ENCODE measurements at places on chromosomes 1 and 21.

GRCh38 chr21:45891388-45892155, 90.0 kb upstream of the COL6A1 start:
- no peak for DNase-seq

DNA sequence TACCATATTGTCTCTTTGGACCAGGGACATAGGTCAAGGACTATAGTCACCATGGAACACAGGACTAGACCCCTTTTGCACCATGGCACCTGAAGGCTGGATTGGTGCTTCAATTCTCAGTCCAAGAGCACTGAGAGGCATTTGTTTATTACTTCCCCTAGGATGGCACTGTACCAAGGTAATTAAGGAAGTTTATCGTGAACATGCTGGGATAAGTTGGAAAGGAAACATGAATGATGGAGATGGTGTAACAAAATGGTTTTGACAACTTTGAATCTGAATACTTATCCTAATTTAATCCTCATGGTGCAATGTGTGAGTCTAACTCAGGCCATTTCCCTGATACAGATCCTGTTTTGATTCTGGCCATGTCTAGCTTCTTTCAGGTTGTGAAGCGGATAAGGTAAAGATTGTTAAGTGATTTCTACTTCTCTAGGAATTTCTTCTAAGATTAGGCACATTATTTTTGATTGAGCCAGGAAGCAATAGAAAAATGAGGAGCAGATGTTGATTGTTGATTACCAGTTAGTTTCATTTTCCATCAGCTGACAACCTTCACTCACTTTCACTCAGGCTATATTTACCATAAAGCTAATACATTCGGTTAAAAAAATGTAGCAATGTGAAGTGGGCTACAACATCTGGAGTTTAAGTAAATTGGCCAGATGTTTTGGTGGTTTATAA, 37.3 kb upstream of the SIPA1L2 start:
- no peak for DNase-seq

DNA sequence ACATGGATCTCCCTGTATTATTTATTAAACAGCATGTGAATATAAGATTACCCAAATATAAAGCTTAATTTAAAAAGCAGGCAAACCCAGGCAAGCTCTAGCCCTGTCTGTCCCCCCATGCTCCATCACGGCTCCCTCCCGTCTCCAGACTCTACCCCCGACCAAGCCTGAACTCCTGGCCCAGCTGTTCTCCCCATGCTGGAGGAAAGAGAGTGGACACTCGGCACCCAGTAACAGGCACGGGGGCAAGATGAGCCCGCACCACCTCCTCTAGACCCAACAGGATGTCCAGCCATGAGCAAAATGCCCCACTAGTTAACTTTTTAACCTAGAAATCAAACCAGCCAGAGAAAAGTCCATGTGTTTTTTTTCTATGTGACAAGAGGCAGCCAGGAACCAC, 19.3 kb downstream of the SLC19A1 start:
- DNase-seq = no peak

DNA sequence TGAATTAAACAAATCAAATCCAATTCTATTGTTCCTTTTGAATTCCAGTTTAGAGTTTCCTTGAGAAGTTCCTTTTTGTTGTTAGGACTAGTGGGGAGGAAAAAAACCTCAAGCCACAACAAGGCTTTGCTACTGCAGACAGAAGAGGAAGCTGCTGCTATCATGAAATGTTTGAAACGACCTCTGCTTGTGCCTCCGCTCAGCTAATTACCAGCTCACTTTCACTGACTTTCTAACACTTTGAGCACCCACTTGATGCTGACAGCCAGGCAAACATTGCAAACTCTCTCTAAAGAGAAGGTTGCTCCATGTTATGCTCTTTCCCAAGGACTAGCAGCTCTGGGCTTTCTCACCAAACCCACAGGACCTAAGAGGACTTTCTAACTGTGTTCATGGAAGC, 203.9 kb upstream of the PROX1 start:
- DNase-seq = no peak

- DNase-seq = no peak
Measured at GRCh38 chr1:60589046-60589748, 493.2 kb upstream of the NFIA start.

DNA sequence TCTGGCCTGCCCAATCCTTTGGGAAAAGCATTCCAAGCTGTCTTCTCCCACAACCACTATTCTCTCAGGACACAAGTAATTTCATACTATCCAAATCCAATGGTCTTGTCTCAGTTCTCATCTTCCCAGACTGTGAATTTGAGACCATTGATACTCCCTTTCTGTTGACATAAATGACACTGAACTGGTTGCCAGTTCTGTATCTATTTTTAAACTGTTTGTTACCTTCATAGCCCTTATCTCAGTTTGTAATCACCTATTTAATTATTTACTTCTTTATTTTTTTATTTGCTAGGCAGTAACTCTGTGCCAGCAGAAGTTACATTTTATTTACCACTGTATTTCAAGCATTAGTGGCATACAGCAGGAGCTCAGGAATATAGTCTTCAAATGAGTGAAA, 24.0 kb downstream of the TCEANC2 start:
- no peak for DNase-seq
